ENCODE measurements at places on chromosomes 1 and 21.

DNA sequence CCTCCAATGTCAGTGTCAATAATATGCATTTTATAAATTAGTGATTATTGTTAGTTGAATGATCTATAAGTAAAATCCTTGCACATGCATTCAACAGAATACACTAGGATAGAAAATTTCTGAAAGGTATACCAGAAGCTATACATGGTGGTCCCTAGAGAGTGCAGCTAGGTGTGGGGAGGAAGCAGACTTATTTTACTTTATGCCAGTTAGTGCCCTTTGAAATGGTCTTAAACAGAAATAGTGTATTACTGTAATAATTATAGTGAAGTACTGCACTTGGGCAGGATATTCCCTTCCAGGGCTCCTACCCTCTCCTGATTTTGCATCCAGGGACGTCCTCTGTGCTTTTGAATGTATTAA is 23.2 kb upstream of the WDR26 start:
- DNase-seq: no peak

- no peak for DNase-seq
These were observed 277.3 kb downstream of the DNM3 start for GRCh38 chr1:172118618-172119017.

- peak; percentile 77 for DNase-seq
These were observed 2.5 kb upstream of the LMO4 start for GRCh38 chr1:87325982-87326738.

- DNase-seq: no peak
These were observed 124.7 kb downstream of the PCBP3 start for GRCh38 chr21:45768011-45768739.

DNA sequence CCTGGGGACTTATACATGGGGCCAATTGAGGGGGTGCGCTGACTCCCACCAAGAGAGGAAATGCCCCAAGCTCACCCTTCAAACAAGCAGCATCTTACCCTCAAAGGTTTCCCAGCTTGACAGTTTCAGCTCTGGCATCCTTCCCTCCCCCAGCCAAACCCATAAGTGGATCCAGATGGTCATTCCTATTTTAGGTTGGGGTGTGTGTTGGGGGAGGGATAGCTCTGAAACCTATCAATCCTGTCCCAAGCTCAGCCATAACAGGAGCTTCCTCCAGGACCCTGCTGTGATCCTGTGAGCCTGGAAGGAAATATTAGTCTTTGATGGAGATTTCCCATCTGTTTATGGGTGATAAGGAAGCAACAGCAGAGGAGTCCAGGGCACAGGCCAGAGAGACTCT is 3.4 kb upstream of the TMEM222 start:
- DNase-seq: no peak

GRCh38 chr1:19468397-19468956 is 16.9 kb downstream of the CAPZB start:
- peak; percentile 86 for DNase-seq

GRCh38 chr1:79791488-79792218 is 785.1 kb upstream of the ADGRL4 start:
- no peak for DNase-seq

DNA sequence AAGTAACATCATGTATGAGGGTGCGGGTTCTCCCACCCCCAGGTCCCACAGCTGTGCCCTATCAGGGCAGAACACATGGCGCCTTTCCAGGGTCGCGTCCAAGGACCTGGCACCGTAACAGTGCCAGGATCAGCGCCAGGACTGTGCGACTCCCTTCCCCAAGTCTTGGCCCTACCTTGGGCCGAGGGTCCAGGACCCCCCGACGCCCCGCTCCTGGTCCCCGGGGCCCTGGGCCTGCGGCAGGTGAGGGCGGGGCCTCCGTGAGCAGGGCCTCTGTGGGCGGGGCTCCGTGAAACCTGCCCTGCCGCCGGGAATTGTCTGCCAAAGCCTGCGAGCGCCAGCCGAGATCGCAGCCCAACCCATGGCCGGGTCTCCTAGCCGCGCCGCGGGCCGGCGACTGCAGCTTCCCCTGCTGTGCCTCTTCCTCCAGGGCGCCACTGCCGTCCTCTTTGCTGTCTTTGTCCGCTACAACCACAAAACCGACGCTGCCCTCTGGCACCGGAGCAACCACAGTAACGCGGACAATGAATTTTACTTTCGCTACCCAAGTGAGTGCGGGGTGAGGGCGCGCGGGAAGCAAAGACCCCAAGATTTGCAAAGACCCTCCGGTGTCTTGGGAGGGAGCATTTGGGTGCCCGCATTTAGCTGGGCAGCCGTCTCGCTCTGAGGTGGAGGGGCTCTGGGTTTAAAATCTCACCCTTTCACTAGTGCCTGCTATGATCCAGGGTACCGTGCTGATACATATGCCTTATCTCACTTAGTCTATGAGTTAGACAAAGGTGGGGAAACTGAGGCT is at the start of gene RHBG:
Gene RHBG (plus strand): TSS at position 323 of the 796 bp plus-strand sequence. CDS start 39 bp downstream, at position 362.
- peak; percentile 58 for DNase-seq

GRCh38 chr1:41313661-41314131 is 47.5 kb upstream of the FOXO6 start:
- DNase-seq: peak; percentile 64

DNA sequence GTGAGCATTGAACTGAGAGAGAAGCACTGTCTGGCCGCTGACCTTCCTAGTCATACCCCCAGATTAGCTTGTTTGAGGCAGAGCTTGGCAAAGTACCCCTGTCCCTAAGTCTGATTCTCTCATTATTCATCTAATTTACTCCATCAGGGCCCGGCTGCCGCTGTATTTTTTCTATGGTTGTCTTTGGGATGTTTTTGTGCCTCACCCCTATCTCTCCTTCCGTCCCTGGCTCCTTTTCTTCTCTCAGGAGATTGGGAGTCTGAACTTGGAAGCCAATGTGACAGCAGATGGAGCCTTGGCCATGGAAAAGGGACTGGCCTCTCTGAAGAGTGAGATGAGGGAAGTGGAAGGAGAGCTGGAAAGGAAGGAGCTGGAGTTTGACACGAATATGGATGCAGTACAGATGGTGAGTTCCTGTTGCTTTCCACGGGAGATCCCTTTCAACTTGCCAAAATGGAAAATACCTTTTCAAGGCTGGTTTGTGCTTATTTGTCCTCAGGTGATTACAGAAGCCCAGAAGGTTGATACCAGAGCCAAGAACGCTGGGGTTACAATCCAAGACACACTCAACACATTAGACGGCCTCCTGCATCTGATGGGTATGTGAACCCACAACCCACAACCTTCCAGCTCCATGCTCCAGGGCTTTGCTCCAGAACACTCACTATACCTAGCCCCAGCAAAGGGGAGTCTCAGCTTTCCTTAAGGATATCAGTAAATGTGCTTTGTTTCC is 53.9 kb downstream of the LAMC2 start:
- no peak for DNase-seq

GRCh38 chr1:173056365-173056764 is 5.6 kb upstream of the TNFSF18 start:
- no peak for DNase-seq

DNA sequence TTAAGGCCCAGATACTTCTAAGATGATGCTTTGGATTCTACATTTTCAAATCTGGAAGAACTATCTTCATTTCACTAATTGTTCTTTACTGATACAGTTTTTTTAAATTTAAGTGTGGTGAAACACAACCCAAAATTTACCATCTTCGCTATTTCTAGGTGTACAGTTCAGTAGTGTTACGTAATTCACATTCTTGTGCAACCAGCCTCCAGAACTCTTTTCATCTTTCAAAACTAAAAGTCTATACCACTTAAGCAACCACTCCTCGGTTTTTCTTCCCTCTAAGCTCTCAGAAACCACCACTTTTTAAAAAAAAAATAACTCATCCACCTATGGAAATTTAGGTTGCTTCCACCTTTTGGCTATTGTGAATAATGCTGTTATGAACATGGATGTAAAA is 220.7 kb downstream of the PDE4B start:
- DNase-seq: peak; percentile 33

- DNase-seq: no peak
These were observed 29.0 kb upstream of the KCNK1 start for GRCh38 chr1:233584931-233585330.

DNA sequence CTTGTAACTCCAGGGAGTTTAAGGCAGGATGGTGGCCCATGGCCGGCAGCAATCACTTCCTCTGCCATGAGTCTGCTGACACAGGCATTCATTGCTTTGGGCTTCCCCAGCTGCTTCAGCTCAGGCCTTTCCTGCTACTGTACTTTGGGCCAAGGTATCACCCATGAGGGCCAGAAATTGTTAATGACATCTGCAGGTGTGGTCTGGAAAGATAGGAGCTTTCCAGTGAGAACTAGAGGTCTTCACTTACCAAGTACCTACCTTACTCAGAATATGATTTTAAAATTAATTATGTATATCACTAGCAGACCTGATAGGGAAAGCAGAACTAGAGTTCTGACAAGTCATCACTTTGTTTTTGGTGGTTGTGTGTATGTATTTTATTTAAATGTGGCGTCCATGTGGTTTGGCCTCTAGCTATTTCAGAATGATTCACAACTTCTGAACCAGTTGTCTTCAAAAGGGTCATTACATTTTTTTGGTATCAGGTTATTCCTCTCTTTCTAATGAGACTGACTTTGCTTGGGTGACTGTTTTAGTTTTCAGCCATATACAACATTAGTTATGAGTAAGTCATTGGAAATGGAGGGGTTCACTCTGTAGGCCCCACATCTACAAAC is 2.7 kb downstream of the RGL1 start:
- no peak for DNase-seq

- peak; percentile 89 for DNase-seq
These were observed 6.1 kb upstream of the EPHB2 start for GRCh38 chr1:22704440-22705067.

DNA sequence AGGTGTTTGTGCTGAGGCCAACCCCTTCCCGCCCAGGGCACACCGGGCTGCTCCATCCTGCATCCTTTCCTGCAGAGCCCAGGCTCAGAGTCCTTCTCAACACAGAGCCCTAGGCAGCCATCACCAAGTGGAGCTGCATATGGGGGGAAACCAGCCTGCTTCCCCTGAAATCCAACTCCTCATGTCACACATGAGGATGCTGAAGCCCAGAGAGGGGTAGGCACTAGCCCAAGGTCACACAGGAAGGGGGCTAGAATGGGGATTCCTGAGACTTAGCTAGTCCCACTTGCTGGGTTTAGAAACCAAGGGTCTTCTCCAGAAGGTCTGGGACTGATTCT is 5.5 kb upstream of the TNFRSF1B start:
- DNase-seq: no peak

DNA sequence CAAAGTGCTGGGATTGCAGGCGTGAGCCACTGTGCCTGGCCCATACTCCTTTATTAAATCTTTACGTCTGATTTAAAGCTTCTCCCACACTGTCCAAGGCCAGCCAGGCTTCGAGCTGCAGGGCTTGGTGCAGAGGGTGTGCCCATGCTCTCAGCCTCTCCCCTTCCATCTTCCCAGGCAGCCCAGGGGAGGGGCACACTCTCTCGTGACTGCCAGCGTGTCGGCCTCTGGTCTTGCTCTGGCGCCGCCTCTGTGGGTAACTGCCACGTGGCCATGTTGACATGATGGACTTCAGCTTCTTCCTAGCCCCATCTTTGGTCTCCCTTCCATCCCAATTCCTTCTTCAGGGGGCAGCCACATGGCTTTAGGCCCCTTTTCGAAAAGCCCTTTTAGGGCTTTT is 4.7 kb downstream of the GPR137B start:
- DNase-seq: no peak

DNA sequence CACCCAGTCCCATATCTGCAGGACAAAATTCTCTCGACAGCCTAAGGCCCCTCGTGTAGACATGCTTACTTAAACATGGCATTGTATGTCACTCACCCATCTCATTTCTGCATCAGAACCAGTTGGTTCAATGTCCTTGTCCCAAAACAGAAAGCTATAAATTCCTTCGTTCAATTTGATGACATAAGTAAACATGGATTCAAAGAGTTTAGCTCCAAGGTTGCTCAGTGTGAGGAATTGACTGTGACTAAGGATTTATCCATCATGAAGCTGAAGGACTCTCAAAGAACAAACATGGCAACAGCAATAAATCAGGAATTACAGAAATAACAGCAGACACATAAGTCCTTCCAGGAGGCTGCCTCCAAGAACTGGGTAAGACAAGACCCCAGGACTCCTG is 237.2 kb downstream of the TOMM20 start:
- DNase-seq: no peak

GRCh38 chr1:41683681-41684500 is 199.4 kb upstream of the EDN2 start:
- peak; percentile 43 for DNase-seq

DNA sequence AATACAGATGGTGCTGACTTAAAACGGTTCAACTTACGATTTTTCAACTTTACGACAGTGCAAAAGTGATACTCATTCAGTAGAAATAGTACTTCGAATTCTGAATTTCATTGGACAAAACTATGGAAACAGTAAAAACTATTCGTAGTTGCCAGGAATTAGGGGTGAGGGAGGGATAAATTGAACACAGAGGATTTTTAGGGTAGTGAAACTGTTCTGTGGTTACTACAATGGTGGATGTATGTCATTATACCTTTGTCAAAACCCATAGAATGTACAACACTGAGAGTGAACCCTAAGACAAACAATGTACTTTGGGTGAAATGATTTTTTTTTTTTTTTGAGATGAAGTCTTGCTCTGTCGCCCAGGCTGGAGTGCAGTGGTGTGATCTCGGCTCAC is 7.5 kb downstream of the DDR2 start:
- DNase-seq: no peak

GRCh38 chr1:150615346-150616201 is 13.8 kb downstream of the ENSA start:
- DNase-seq: no peak

GRCh38 chr21:44375281-44375651 is 21.8 kb downstream of the TRPM2 start:
- DNase-seq: peak; percentile 72

DNA sequence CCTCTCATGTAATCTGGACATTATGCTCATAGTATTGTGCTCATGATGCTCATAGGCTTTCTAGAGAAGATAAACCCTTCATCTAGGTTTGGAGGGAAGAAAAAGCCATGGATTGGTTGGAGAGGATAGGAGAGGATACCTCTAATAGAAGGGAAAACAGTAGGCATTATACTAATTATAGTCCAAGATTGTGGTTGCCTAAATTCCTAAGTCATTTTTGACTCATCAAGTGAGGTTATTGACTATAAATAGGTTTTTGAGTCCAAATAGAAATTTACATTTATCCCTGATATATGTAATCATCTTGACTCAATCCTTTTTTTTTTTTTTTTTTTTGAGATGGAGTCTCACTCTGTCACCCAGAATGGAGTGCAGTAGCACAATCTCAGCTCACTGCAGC is 5.0 kb downstream of the SYT11 start:
- no peak for DNase-seq

DNA sequence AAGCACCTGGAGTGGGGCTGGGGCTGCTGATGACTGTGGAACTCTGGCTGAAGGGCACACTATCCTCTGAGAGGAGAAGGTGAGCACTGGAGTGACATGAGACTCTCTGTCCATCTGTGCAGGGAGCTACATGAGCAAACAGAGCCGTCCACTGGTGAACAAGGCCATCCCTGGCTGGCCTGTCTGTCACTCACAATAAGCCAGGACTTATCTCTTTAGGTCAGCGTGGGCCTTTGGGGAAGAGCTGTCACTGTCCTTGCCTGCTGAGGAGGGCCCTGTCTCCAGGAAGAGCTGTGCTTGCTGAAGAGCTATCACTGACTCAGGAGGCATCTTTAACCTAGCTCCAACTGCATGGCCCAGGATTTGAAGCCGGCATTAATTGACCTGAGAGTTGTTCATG is 82.1 kb downstream of the FOXD2 start:
- no peak for DNase-seq

- no peak for DNase-seq
These were observed 5.4 kb downstream of the CCDC190 start for GRCh38 chr1:162855461-162856150.

- no peak for DNase-seq
These were observed 290.0 kb downstream of the OMA1 start for GRCh38 chr1:58256546-58256945.
